Fibroblast of mammary gland (primary cell): ENCODE measurements at places on chromosomes 1 and 21.

- DNase-seq: no peak
These were observed 30.8 kb downstream of the PTAFR start for GRCh38 chr1:28145728-28146127.

GRCh38 chr1:53837924-53838653, at the start of gene NDC1:
Gene NDC1 (minus strand): TSS chr1:53838296. CDS start chr1:53838261, 35 bp downstream.
- peak; percentile 96 for DNase-seq

DNA sequence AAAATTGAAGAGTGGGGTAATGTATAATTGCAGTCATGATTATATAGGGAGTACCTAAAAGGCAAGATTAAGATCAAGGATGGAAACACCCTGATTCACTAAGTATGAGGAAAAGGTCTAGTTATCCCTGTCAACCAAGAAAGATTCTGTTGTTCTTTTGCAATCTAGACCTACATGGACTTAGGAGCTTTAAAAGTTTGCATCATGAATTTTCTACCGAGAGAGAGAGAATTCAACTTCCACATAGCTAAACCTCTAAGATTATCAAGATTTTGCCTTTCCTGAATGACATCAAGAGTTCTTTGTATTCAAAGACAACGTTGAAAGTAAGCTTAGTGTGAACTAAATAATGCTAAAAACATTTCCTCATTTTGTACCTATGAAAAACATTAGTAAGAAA, 78.8 kb upstream of the RBM34 start:
- no peak for DNase-seq

- peak; percentile 30 for DNase-seq
These were observed at the start of gene MX1 for GRCh38 chr21:41425954-41426675. Gene MX1 (plus strand): TSS chr21:41426239. CDS start chr21:41432071, 5,832 bp downstream.

- DNase-seq: no peak
These were observed 171.3 kb upstream of the HP1BP3 start for GRCh38 chr1:20958430-20958829.

GRCh38 chr1:204664384-204664651, 21.2 kb downstream of the LRRN2 start:
- no peak for DNase-seq

- peak; percentile 64 for DNase-seq
These were observed 32.5 kb upstream of the FHAD1 start for GRCh38 chr1:15214527-15214926.
